ENCODE measurements at places on chromosomes 5 and 9.
A peak's percentile ranks its signal among the peaks of the same experiment; 100 is the strongest.

GRCh38 chr5:17232405-17232804 is 15.0 kb downstream of the BASP1 start:
- no peak for DNase-seq

- no peak for DNase-seq
Measured at GRCh38 chr9:1002678-1003077, 26.2 kb downstream of the DMRT3 start.

GRCh38 chr9:14687042-14687719 is 6.1 kb downstream of the ZDHHC21 start:
- peak; percentile 26 for DNase-seq

GRCh38 chr9:115596021-115596745 is 478.2 kb upstream of the TNC start:
- no peak for DNase-seq

All from RCC 7860 (cell line).